ENCODE measurements at places on chromosomes 7 and 10.

DNA sequence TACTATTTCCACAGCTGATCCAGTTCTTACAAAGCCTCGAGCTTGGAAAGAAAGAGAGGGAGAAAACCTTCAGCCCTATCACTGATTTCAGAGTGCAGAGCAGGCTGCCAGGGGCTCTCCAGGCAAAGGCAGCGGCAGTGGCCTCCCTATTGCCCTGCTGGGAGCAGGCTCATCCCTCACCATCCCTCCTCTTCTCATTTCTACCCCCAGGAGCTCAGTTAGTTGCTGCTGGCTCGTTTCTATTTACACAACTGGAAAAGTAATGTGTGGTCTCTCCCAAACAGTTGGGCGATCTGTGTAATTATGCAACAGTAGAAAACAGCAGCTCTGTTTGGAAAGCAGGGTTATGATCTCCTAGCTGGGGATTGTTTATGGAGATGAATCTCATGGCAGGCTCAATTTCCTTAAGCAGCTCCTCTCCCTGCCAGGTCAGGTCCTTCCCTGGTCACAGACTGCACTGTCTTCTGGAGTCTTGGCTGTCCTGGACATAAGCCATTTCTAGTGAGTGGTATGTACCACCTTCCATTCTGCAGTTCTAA is 28.7 kb upstream of the TNS3 start:
- DNase-seq = no peak

- DNase-seq = no peak
Measured at GRCh38 chr10:133307776-133308420, 774 bp downstream of the TUBGCP2 start.

GRCh38 chr7:158662610-158663427 is 41.8 kb downstream of the NCAPG2 start:
- no peak for DNase-seq

DNA sequence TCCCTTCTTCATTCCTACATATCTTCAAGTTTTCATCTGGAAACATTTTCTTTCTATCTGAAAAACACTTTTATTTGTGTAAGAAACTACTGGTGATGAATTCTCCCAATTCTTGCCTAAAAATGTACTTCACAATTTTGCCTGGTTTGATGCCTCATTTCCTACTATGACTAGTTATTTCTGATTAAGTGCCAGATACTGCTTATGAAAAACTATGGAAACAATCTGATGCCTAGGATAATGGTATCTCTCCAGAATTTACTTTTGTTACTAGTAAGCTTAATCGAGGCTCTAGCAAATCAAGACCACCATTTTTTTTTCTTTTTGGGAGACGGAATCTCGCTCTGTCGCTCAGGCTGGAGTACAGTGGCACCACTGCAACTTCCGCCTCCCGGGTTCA is 31.3 kb downstream of the CACUL1 start:
- DNase-seq = no peak

Measured in NCI-H1417 treated with DMSO at 0.1 percent for 48 hours (cell line).